ENCODE measurements at places on chromosomes 6 and 20.

- DNase-seq, result no peak
Observed at GRCh38 chr6:149855741-149856140, 8.4 kb downstream of the LRP11 start.

DNA sequence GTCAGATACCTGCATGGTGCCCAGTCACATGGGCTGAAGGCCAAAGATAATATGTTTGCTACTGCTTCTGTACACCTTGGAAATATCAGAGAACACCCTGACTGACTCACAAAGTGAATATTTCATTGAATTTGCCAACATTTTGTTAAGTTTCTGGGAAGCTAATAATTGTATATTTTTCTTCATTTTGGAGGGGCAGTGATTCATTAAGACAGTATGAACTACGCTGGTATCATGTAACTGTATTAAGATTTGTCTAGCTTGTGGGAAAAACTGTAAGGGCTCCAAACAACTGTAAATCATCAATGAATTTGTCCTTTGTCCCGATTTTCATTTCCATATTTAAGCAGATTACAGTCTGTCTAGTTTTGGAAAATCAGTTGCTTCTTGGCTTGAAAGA, 102.3 kb upstream of the CCN2 start:
- DNase-seq, result no peak

GRCh38 chr6:75906871-75907270, 157.8 kb downstream of the MYO6 start:
- DNase-seq, result no peak

- no peak for DNase-seq
Observed at GRCh38 chr6:130946076-130946475, 117.0 kb downstream of the EPB41L2 start.

- no peak for DNase-seq
Observed at GRCh38 chr20:25355011-25355595, 35.5 kb downstream of the ABHD12 start.

Measured in right kidney (tissue), 9 donors.